CD4-positive, alpha-beta T cell treated with Interleukin-6 for 4 hours (primary cell): ENCODE measurements at places on chromosomes 11 and 22.

GRCh38 chr22:38820020-38820419 is 23.8 kb downstream of the NPTXR start:
- DNase-seq, result no peak

DNA sequence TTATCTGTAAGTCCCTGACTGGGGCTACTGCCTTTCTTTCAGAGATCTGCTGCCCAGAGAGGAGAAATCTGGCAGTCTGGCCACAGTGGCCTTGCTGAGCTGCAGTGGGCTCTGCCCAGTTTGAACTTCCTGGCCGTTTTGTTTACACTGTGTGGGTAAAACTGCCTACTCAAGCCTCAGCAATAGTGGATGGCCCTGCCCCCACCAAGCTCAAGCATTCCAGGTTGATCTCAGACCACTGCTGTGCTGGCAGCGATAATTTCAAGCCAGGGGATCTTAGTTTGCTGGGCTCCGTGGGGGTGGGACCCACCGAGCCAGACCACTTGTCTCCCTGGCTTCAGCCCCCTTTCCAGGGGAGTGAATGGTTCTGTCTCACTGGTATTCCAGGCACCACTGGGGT is 117.5 kb downstream of the TRPC6 start:
- no peak for DNase-seq

- no peak for DNase-seq
These were observed 452.4 kb upstream of the DDI1 start for GRCh38 chr11:103584021-103584420.

GRCh38 chr11:45676522-45677095 is 11.2 kb upstream of the CHST1 start:
- no peak for DNase-seq

GRCh38 chr11:78000193-78000592 is 5.7 kb upstream of the INTS4 start:
- DNase-seq, result peak; percentile 47

DNA sequence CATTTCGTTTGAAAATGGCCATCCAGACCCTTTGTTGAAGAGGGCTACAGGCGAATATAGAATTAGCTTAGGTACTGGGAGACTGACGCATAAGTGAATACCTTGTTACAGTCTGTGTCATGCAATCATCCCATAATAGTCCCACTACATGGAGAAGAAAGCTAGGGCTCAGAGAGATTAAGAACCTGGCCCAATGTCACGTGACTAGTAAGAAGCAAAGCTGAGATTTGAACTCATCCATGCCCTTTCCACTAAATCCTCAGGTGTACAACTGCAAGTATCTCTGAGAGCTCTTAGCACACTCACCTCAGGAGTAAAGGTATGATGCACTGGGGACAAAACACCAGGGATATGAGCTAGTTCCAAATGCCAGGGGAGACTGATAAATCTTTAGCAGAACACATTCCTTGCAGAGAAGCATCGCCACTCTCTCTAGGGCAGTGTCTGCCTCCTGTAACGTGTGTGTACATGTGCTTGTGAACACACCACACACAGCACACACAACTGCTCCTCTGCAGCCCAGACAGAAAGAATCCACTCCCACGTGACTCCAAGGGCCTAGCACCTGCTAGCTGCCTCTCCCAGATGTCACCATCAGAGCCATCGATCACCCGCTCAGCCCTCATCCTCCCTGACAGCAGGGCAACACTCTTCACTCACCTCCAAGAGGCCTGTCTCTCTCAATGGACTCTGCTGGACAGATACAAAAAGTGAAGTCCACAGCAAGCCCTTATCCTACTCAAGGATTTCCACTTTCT is 402.8 kb downstream of the NXPE2 start:
- no peak for DNase-seq

DNA sequence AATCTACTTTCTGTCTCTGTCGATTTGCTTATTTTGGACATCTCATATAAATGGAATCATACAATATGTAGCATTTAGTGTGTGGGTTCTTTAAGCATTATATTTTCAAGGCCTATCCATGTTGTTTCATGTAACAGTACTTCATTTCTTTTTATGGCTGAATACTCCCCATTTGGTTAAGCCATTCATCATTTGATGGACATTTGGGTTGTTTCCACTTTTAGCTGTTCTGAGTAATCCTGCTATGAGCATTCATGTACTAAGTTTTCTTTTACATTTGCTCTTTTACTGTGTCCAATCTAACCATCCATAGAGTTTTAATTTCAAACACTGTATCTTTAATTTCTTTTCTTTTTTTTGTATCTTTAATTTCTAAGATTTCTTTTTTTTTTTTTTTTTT is 55.6 kb upstream of the SPTBN2 start:
- no peak for DNase-seq

GRCh38 chr11:2258501-2259465 is 11.6 kb downstream of the ASCL2 start:
- no peak for DNase-seq

GRCh38 chr11:131391176-131391575 is 20.8 kb downstream of the NTM start:
- no peak for DNase-seq

- DNase-seq, result no peak
These were observed 31.9 kb downstream of the ASCC2 start for GRCh38 chr22:29806196-29806595.

GRCh38 chr22:24390576-24390975 is 36.8 kb upstream of the ADORA2A start:
- no peak for DNase-seq

GRCh38 chr11:2409611-2410468 is 9.3 kb downstream of the TSSC4 start:
- no peak for DNase-seq
